ENCODE measurements at places on chromosomes 7 and 10.

GRCh38 chr10:100670828-100671479 is 74.4 kb upstream of the PAX2 start:
- DNase-seq = peak; percentile 75

DNA sequence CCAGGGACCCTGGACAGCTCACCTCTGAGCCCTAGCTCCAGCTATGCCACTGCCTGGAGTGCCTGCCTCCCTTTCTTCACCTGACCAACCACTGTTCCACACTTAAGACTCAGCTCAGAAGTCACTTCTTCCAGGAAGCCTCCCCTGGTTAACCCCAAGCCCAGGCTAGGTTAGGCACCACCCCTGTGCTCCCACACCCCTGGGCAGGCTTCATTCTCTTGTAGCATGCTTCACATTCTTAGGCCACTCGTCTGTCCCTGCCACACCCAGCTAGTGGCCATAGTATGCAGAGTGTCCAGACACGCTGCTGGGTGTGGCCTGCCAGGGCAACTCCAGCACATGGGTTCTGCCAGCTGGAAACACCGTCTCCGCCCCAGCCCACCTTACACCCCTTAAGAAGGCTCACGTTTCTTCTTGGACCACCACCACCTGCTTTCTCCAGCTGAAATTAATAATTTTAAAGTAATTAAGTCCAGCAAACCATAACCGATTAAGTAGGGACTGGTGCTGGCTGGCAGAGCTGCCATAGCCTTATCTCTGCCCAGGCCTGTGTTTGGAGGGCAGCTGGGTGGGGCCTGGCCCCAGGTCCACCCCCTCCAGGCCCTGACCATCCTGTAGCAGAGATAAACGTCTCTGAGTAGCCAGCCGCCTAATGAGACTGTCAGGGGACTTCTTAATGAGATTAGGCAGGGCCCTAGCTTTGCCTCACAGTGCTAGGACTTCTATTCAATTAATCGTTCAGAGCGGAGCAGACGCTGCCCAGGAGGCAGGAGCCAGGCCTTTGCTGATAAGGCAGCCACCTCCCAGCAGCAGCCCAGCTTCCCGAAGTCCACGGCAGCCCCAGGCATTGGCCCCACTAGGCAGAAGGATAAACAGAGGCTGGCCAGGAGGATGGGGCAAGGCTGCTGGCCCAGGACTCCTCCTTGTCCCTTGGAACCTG is 20.5 kb downstream of the GRID1 start:
- DNase-seq = no peak

DNA sequence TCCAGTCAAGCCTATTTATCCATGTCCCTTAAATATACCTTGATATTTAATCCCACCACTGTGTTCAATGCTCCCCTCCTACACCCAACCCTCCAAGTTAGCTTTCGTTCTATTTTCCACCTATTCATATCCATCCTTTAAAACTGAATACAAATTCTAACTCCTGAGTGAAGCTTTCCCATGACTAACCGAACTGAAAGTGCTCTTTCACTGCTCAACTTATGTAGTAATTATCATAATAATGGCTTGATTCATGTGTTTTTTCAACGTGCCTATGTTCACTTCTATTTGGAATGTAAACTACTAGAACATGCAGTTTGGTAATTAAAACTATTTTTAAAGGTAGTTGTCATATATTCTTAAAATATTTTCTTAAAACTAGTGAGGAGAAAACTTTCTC is 58.0 kb downstream of the NDUFB2 start:
- DNase-seq = no peak

- DNase-seq = peak; percentile 28
Measured at GRCh38 chr10:114073395-114074186, 29.9 kb downstream of the ADRB1 start.

- no peak for DNase-seq
Measured at GRCh38 chr7:115578576-115578975, 452.0 kb downstream of the TFEC start.

GRCh38 chr7:24880886-24881285 is 99.1 kb downstream of the OSBPL3 start:
- no peak for DNase-seq

GRCh38 chr7:138449580-138449979 is 10.5 kb upstream of the TRIM24 start:
- peak; percentile 43 for DNase-seq

DNA sequence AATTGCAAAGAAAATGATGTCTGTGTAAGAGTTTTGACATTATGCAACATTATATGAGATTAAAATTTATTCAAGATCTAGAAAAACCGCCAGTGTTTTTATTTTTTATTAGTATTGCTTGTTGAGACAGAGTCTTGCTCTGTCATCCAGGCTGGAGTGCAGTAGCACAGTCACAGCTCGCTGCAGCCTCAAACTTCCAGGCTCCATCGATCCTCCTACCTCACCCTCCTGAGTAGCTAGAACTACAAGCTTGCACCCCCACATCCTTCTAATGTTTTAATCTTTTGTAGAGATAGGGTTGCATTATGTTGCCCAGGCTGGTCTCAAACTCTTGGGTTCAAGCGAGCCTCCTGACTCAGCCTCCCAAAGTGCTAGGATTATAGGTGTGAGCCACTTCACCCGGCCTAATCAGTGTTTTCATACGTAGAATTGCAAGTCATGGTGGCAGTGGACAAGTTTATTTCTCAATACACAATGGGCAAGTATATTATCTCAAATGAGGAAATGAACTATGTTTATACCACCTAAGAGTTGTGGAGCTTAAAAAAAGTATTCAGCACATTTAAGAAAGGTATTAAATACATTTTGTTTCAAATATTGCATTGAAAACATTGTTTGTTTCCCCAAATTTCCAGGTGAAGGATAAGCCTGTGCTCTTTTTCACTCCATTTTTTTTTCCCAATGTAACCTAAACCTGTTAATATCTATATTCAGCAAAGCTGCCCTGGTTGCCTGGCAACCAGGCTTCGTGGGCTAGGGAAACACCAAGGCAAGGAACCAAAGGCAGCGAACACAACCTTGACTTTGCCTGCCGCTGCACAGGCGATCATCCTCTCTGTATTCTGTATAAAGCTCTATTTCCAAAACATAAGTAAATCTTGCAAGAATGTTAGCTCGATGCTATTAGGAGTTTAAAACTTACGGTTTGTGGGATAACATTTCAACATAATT is 163.9 kb downstream of the CACNB2 start:
- DNase-seq = no peak

- DNase-seq = no peak
Measured at GRCh38 chr10:29344073-29344820, 55.4 kb downstream of the LYZL1 start.

DNA sequence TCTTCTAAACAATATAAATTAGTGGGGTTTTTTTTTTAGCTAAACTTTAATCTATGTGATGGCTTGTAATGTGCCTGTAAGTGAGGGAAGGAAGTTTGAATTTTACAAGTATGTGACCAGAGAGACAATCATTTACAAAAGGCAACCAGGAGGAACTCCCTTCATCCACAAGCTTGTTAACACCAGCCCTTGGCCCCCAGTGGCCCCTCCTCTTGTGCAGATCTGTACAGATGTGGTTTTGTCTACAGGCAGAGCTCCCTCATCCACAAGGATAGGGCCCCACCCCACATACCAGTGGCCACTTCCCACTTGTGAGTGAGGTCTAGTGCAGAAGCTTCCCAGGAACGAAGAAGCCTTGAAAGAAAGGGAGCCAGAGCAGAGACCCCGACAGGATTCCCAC is 234.1 kb upstream of the KMT2E start:
- no peak for DNase-seq

GRCh38 chr7:25187932-25188331 is 40.4 kb downstream of the NPVF start:
- no peak for DNase-seq

DNA sequence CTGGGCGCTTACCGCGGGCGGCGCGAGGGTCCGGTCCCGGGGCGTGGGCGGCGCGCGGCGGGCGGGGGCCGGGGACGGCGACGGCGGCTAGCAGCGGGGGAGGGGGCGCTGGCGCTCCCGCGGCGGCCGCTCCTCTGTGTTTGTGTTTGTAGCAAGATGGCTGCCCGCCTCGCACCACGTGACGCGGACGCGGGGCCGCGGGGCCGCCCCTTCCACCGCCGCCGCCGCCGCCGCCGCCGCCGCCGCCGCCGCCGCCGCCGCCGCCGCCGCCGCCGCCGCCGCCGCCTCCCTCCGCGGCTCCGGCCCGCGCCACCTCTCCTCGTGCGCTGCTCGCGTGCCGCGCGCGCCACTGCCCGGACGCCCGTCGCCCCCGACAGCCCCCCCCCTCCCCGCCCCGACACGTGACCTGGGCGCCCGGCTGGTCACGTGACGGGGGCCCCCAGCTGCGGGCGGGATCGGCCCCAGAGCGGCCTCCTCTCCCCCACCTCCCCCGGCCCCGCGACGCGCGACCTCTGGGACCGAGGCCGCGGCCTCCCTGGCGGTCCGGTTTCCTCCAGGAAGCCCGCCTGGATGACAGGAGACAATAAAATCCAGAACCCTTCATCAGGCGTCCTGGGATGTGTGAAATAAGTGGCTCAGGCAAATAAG is at the start of gene GIGYF1:
TSS of gene GIGYF1 (minus strand) at position 153 of the 648 bp plus-strand sequence. CDS start 6,012 bp downstream, outside the sequence.
- DNase-seq = peak; percentile 77

DNA sequence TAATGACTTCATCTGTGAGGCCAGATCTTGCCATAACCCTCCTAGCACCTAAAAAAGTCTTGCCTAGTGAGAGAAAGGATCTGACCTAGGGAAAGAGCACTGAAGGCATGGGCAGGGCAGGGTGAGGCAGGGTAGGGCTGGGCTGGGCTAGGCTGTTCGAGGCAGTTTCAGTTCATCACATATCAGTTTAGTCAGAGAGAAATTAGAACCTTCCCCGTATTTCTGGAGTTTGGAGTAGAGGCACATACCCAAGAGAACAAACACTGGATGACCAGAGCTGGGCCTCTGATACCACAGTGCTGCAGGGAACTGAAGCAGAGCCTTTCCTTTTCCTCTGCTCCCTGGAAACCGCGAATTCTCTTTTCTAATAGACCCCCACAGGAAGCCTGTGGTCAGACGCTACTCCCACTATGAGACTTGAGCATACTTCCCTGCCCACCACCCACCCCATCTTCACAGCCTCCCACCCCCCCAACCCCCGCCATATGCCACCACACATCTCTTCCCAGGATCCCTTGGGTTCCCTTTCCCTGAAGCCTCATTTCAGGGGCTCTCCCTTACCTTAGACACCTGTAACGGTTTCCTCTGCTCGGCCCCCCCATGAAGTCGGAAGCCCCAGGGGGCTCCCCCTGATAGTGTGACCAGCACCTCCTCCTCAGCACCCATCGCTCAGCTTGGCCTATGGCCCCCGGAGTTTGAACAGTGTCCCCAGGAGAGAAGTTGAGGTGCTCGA is 406 bp downstream of the SYNPO2L start:
- no peak for DNase-seq

DNA sequence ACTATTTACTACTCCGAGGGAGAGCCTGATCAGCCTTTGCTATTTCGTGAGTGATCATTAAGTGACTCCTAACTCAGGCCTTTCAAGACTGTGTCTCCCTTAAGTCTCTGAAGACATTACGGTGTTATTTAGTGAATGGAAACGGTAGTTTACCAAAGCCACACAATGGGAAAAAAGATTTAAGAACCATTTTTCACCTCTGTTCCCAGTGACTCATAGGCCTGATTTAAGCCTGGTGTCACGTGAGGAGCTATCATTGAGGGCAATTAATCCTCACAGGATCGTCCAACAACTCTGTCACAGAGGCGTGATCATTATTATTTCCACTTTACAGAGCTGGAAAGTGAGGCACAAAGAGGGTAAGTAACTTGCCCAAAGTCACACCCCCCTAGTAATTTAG is 20.3 kb downstream of the C10orf90 start:
- no peak for DNase-seq

GRCh38 chr7:139224219-139224618 is 6.8 kb upstream of the UBN2 start:
- no peak for DNase-seq

GRCh38 chr10:127715782-127716378 is 21.1 kb upstream of the FOXI2 start:
- no peak for DNase-seq

GRCh38 chr7:125568799-125569198 is 639.2 kb upstream of the POT1 start:
- no peak for DNase-seq

DNA sequence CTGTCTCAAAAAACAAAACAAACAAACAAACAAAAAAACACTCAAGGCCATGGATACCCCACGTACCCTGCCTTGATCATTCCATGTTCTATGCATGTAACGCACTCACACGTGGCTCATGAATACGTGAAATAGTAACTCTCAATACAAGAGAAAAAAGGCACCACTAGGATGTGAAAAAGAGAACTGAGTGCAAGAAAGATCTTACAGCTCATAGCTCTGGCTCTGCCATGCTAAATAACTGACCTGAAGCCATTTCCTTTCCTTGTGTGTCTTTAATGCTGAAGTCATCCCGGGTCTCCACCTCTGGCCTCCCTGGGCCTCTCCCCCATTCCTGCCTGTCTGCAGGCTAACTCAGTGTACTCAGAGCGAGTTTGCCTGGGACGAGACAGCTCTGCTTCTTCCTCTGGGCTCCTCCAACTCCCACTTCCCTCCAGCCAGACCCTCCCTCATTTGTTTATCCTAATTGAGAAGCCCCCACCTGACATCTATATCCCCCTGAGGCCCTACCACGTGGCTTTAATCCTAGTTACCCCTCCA is 117.3 kb downstream of the PRPF18 start:
- DNase-seq = no peak

- no peak for DNase-seq
Measured at GRCh38 chr7:34155220-34155908, 250.0 kb downstream of the BMPER start.

DNA sequence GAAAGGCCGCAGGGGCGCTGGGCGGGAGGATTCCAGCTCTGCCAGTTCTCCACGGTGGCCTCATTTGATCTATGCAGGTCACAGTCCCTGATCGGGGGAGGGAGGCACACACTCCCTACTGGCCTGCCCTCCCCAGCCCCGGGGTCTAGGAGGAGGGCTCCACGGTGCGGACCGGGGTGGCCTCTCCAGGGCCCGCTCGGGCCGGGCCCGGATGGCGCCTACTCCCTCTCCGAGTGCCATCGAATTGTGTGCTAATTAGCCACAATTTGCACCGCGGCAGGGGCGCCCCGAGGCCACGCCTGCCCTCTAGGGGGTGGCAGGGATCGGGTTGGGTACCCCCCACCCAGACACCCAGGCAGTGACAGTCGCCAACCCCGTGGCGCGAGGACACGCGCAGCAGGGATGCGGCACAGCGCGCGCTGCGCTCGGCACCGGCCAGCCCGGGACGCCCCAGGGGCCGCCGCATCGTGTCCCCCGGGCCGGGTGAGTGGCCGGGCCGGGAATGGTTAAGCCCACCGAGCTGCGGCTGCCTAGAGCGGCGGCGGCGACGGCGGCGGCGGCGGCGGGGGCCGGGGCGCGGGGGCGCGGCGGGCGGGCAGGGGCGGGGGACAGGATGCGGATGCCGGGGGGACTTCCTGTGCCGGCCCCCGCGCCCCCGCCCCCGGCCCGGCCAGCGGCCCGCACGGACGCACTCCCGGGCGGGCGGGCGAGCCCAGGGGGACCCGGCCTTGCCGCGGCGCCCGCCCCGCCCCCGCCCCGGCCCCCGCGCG is at the start of gene ZNF853:
TSS of gene ZNF853 (plus strand) at position 658 of the 770 bp plus-strand sequence. CDS start 565 bp downstream, outside the sequence.
- no peak for DNase-seq

- no peak for DNase-seq
Measured at GRCh38 chr10:84755311-84755710, 426.9 kb downstream of the CCSER2 start.

DNA sequence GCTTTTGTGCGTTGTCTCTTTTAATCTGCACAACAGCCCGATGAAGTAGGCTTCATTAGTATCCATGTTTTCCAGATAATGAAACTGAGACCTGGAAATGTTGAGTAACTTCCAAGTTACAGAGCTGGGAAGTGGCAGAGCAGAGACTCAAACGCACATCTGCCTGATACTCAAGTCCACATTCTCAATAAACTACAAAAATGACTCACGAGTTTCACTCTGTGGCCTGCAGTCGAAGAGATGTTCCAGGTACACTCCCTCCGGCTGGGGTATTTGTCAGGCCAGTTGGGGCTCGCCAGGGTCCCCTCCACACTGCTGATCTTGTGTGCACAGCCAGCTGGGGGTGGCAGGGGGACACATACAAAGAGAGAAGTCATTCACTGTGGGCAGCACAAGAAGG is 17.7 kb upstream of the OPALIN start:
- DNase-seq = no peak
